ENCODE measurements at places on chromosomes 16 and 17.

DNA sequence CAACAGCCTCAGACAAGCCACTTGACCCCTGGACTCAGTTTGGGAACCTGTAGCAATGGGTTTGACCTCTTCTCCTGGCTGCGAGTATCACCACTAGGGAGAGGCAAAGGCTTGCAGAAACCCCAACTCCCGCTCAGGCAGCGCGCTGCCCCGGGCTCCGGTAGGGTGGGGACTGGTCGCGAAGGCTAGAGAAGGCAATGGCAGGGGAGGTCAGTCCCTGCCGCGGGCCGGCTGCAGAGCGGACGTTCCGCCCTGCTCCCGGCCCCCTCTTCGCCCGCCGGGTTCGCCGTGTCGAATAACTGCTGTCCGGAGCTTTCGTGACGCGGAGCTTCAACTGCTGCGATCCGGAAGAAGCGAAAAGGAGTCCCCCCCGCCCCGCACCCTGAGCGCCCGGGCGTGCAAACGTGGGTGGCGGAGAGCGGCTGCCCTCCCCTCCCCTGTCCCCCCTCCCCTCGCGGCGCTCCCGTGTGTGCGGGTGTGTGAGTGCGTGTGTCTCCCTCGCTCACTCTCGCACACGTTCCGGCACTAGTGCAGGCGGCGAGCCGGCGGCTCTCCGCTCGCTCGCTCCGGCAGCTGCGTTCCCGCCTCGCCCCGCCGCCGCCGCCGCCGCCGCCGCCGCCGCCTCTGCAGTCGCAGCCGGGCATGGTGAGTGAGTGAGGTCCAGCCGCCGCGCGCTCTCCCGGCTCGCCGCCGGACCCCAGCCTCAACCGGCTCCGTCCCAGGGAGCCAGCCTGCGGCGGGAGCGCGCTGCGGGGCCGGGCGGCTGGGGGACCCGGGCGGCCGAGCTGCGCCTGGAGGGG lies 772 bp upstream of the SHISA6 start:
- no peaks in the 10 kb centered on the region for H3K36me3 ChIP-seq
- DNase-seq = no peak
- peak overlapping the region; percentile 73 for H3K27ac ChIP-seq
- peak overlapping the region; percentile 46 for H3K4me3 ChIP-seq

GRCh38 chr16:12231666-12232065 lies 255.1 kb downstream of the SNX29 start:
- H3K36me3 ChIP-seq = no peaks in the 10 kb centered on the region
- H3K27me3 ChIP-seq = no peaks in the 10 kb centered on the region
- no peak for DNase-seq

- no peaks in the 10 kb centered on the region for H3K27me3 ChIP-seq
- no peaks in the 10 kb centered on the region for H3K4me1 ChIP-seq
- DNase-seq = no peak
- H3K36me3 ChIP-seq = no peaks in the 10 kb centered on the region
- H3K4me3 ChIP-seq = no peak overlapping the region
- H3K27ac ChIP-seq = no peak overlapping the region
Measured at GRCh38 chr16:11106726-11107125, 149.3 kb downstream of the SOCS1 start.

DNA sequence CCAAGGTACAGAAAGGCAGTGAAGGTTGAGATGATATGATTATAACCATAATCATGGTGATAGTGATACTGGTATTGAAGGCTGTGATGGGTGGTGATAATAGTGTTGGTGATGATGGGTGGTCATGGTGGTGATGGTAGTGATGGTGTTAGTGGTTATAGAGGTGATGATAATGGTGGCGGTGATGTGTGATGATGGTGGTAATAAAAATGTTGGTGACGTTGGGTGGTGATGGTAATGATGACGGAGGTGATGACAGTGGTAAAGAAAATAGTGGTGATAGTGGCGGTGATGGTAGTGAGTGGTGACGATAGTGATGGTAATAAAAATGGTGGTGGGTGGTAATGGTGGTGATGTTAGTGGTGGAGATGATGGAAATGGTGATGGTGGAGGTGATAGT lies 65.1 kb upstream of the KDM8 start:
- no peaks in the 10 kb centered on the region for H3K4me1 ChIP-seq
- DNase-seq = no peak
- no peak overlapping the region for H3K4me3 ChIP-seq

GRCh38 chr16:47016700-47017133 lies 43.2 kb upstream of the DNAJA2 start:
- H3K27ac ChIP-seq = no peak overlapping the region
- no peaks in the 10 kb centered on the region for H3K27me3 ChIP-seq
- DNase-seq = no peak
- no peak overlapping the region for H3K4me3 ChIP-seq
- no peaks in the 10 kb centered on the region for H3K36me3 ChIP-seq

- peak overlapping the region; percentile 76 for H3K27ac ChIP-seq
- H3K36me3 ChIP-seq = no peaks in the 10 kb centered on the region
- H3K4me1 ChIP-seq = peaks cover 47% of the 10 kb centered on the region
- peak; percentile 21 for DNase-seq
Measured at GRCh38 chr17:50638966-50639713, 4.5 kb downstream of the ABCC3 start.

DNA sequence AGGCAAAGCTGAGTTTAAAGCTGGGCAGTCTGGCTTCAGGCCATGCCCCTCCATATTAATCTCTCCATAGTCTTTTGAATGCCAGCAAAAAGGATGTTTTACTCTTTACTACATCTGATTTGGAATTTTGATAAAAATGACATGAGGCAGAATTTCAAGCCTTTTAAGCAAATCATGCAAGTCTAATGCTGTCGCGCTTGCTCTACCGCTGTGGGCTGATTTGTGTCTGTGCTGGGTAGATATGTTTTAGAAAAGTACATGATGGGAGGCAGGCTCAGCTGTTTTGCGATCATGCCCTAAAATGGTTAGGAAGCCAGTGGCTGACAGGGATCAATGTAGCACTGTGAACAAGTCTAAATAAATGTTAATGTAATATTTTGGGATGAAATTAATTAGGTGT lies 311.9 kb downstream of the CA10 start:
- no peaks in the 10 kb centered on the region for H3K4me1 ChIP-seq
- no peak overlapping the region for H3K27ac ChIP-seq
- no peak overlapping the region for H3K4me3 ChIP-seq
- DNase-seq = no peak

GRCh38 chr17:72771734-72772133 lies 320.8 kb downstream of the SLC39A11 start:
- no peaks in the 10 kb centered on the region for H3K36me3 ChIP-seq
- H3K4me3 ChIP-seq = no peak overlapping the region
- no peaks in the 10 kb centered on the region for H3K27me3 ChIP-seq
- no peak for DNase-seq
- H3K4me1 ChIP-seq = no peaks in the 10 kb centered on the region
- no peak overlapping the region for H3K27ac ChIP-seq

DNA sequence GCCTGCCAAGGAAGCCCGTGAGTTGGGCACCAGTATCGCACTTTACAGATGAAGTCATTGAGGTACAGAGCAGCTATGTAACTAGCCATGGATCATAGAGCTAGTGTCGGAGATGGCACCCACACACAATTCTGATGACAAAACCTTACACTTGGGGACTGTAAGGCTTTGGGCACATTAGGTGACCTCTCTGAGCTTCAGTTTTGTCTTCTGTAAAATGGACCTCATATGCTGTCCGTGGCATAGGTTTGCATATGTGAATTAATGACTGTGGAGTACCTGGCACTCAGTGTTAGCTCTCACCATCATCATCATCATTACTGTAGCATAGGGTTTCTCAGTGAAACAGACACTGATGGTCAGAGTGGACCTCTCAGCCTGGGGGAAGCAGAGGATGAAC lies 50.3 kb downstream of the CMIP start:
- H3K4me1 ChIP-seq = peaks cover 64% of the 10 kb centered on the region
- peak overlapping the region; percentile 88 for H3K27ac ChIP-seq
- DNase-seq = no peak
- no peaks in the 10 kb centered on the region for H3K36me3 ChIP-seq
- H3K4me3 ChIP-seq = no peak overlapping the region

GRCh38 chr16:59909262-59909661 lies 1175.1 kb upstream of the GOT2 start:
- H3K4me3 ChIP-seq = no peak overlapping the region
- no peak overlapping the region for H3K27ac ChIP-seq
- no peak for DNase-seq
- H3K4me1 ChIP-seq = peaks cover 6% of the 10 kb centered on the region
- no peaks in the 10 kb centered on the region for H3K36me3 ChIP-seq

- H3K36me3 ChIP-seq = peaks cover 76% of the 10 kb centered on the region
- peak overlapping the region; percentile 62 for H3K27ac ChIP-seq
- DNase-seq = no peak
- H3K27me3 ChIP-seq = no peaks in the 10 kb centered on the region
Measured at GRCh38 chr16:30084816-30085159, 6.9 kb downstream of the TBX6 start.

DNA sequence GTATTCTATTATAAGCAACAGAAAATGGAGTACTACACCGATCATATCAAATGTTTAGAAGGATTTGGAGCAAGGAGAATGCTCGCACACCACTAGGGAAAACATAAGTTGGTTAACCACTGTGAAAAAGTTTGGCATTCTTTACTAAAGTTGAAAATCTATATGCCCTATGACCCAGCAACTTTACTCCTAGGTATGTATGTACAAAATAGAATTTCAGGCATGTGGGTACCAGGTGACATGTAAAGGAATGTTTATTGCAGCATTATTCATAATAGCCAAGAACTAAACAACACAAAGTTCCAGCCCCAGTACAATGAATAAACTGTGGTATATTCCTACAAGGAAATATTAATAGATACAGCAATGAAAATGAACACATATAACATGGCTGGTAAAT lies 5.8 kb upstream of the HBZ start:
- H3K27me3 ChIP-seq = no peaks in the 10 kb centered on the region
- no peaks in the 10 kb centered on the region for H3K4me1 ChIP-seq

GRCh38 chr17:49557312-49558024 lies 18.2 kb upstream of the NXPH3 start:
- H3K27ac ChIP-seq = no peak overlapping the region
- H3K4me3 ChIP-seq = no peak overlapping the region
- DNase-seq = no peak

DNA sequence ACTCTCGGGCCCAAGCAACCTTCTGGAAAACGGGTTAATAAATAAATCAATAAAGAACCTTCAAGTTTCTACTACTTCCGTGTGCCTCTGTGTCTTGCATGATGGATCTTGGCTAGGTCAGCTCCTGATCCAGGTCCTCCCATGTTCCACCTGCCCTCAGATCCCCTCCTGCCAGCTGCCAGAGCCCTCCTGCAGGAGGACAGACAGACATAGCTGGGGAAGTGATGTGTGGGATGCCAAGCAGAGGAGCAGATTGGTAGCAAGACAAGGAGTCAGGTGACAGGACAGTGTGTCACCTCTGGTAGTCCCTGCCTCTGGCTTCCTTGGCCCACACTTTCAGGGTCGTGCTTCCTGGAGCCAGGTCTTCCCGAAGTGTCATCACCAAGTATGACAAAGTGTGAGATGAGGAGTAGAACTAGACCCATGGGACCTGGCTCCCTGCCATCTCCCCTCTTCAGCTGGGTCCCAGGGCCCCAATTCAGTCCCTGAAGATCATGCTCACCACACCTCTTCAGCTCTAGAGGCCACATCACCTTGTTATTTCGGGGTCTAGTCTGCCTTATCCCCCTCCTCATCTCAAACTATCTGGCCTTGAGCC lies 1.0 kb upstream of the EPN3 start:
- DNase-seq = no peak
- H3K4me3 ChIP-seq = no peak overlapping the region
- H3K27me3 ChIP-seq = peaks cover 63% of the 10 kb centered on the region
- H3K4me1 ChIP-seq = peaks cover 53% of the 10 kb centered on the region
- H3K27ac ChIP-seq = peak overlapping the region; percentile 96

- DNase-seq = no peak
- peak overlapping the region; percentile 59 for H3K27ac ChIP-seq
- H3K4me3 ChIP-seq = no peak overlapping the region
- H3K4me1 ChIP-seq = peaks cover 30% of the 10 kb centered on the region
- no peaks in the 10 kb centered on the region for H3K27me3 ChIP-seq
Measured at GRCh38 chr17:61314368-61315078, 85.1 kb upstream of the TBX2 start.

GRCh38 chr17:82828875-82829487 lies 10.8 kb downstream of the ZNF750 start:
- peaks cover 24% of the 10 kb centered on the region for H3K36me3 ChIP-seq
- H3K4me3 ChIP-seq = no peak overlapping the region
- no peaks in the 10 kb centered on the region for H3K27me3 ChIP-seq
- no peak overlapping the region for H3K27ac ChIP-seq
- H3K4me1 ChIP-seq = peaks cover 7% of the 10 kb centered on the region

GRCh38 chr16:2518823-2519710 lies 1.1 kb upstream of the AMDHD2 start:
- H3K27me3 ChIP-seq = no peaks in the 10 kb centered on the region
- peak overlapping the region; percentile 93 for H3K27ac ChIP-seq
- H3K4me3 ChIP-seq = peak overlapping the region; percentile 85
- peaks cover 76% of the 10 kb centered on the region for H3K4me1 ChIP-seq
- no peak for DNase-seq

GRCh38 chr16:85521552-85522307 lies 91.4 kb upstream of the GSE1 start:
- H3K4me3 ChIP-seq = no peak overlapping the region
- H3K27ac ChIP-seq = no peak overlapping the region
- DNase-seq = no peak
- H3K36me3 ChIP-seq = no peaks in the 10 kb centered on the region

GRCh38 chr17:79595471-79595870 lies 15.4 kb downstream of the RBFOX3 start:
- H3K36me3 ChIP-seq = no peaks in the 10 kb centered on the region
- no peak for DNase-seq
- H3K27ac ChIP-seq = no peak overlapping the region
- no peak overlapping the region for H3K4me3 ChIP-seq
- no peaks in the 10 kb centered on the region for H3K4me1 ChIP-seq

GRCh38 chr17:82440469-82440981 lies 10.0 kb downstream of the CYBC1 start:
- no peaks in the 10 kb centered on the region for H3K27me3 ChIP-seq
- H3K4me1 ChIP-seq = peaks cover 22% of the 10 kb centered on the region
- DNase-seq = no peak

DNA sequence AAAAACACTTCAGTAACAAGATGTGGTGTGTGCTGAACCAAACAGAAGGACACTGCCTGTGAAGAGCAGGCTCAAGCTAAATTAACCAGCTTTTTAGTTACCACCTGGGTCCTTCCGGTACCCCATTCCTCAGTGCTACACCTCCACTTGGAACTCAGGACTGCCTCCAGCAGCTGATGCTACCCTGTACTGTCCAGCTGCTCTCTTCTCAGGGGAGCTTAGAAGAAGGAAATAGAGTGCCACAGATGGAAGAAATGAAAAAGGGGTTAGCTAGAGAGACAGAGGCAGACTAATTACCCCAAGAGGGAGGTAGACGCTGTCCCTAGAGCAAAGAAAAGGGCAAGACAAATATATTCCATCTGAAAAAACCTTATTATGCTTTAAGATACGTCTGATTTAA lies 5.7 kb downstream of the MED13 start:
- no peak overlapping the region for H3K4me3 ChIP-seq
- H3K36me3 ChIP-seq = peaks cover 62% of the 10 kb centered on the region
- H3K4me1 ChIP-seq = peaks cover 9% of the 10 kb centered on the region
- H3K27ac ChIP-seq = no peak overlapping the region

DNA sequence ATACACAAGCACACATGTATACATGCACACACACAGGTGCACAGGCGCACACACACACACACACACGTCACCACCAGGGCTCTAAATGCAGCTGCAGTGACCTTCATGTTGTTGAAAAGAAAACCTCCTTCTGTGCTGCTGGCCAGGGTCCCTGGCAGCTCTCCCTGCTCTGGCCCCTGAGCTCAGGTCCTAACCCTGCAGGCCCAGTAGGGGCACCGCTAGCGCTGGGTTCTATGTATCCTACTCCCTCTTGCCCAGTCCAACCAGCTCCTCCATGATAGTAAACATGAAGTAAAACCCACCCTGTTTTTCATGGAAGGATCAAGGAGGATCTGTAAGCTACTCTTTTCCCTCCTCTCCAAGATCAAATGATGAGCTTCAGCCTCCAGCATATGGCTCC lies 172.8 kb downstream of the RBFOX3 start:
- H3K4me3 ChIP-seq = no peak overlapping the region
- H3K4me1 ChIP-seq = no peaks in the 10 kb centered on the region
- no peak for DNase-seq
- no peak overlapping the region for H3K27ac ChIP-seq
- no peaks in the 10 kb centered on the region for H3K36me3 ChIP-seq

Measured in esophagus squamous epithelium (tissue), 5 donors.